ENCODE measurements at places on chromosomes 7 and 10.

DNA sequence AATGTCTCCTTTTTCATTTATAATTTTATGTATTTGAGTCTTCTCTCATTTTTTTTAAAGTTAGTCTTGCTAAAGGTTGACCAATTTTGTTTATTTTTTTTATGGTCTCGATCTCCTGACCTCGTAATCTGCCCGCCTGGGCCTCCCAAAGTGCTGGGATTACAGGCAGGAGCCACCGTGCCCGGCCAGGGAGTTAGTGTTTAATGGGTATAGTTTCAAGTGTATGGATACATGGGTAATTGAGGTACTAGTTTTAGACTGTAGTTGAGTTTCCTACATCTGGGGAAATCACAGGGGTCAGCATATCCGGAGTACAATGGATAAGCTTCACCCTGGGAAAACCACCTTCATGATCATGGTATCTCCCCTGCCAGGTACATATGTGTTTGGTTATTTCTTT is 267.3 kb upstream of the KCND2 start:
- DNase-seq: no peak

DNA sequence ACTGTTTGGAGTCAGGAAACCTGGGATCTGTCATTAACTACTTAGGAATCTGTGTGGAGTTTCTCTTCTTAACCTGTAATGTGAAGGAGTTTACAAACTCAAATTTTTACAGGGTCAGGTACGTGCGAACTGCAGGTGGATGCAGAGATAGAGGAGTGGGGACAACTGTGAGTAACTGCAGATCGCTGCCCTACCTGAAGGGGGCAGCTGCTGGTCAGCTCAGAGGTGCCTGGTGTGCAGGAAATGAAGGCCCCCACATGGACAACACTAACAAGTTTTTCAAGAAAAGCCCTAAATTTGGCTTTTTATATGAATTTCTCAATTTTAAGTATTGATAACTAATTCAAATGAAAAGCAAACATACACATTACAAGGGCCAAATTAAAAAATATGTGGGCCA is 380.0 kb downstream of the REEP3 start:
- DNase-seq: no peak

DNA sequence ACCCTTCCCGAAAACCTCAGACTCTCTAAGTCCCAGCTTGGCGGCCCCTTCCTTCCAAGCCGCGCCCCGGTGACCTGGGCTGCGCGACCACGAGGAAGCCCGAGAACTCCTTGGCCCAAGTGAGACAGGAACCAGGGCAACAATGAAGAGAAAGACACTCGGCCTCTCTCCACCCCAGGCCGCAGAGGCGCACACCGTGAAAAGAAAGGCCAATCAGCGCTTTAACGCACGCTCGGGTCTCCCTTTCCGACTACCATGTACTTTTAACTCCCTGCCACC is 166.4 kb upstream of the PPP1R3A start:
- no peak for DNase-seq

GRCh38 chr7:77897004-77897547 is 98.5 kb downstream of the PHTF2 start:
- no peak for DNase-seq

- no peak for DNase-seq
Observed at GRCh38 chr7:42448901-42449300, 211.9 kb upstream of the GLI3 start.

GRCh38 chr7:38327637-38328036 is 54.2 kb upstream of the TARP start:
- no peak for DNase-seq

- DNase-seq: no peak
Observed at GRCh38 chr10:91150631-91151030, 69.8 kb upstream of the PCGF5 start.

DNA sequence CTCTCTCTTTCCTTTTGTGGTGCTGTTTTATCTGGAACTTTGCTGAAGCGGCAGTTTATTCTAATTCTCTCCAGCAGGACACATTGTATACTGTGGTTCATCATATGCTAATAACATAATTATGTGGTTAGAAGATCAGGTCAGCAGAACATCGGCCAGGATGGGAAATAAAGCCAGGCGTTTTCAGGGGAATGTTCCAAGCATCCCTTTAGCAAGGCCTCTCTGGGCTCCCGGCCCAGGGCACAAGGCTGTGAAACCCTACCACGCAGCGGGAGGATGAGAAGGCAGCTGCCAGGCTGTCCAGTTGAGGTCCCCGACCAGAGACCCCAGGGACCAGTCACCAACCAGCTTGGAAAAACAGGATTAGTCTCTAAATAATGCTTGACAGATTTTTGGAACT is 112.2 kb upstream of the GALNT17 start:
- DNase-seq: no peak

- no peak for DNase-seq
Observed at GRCh38 chr7:92723205-92723604, 113.2 kb downstream of the CDK6 start.

- no peak for DNase-seq
Observed at GRCh38 chr7:116524609-116525297, at the start of gene CAV1. TSS of gene CAV1 (plus strand) at chr7:116525036. CDS start at chr7:116525063, 27 bp downstream.

- no peak for DNase-seq
Observed at GRCh38 chr10:46560952-46561351, 4.5 kb upstream of the GPRIN2 start.

DNA sequence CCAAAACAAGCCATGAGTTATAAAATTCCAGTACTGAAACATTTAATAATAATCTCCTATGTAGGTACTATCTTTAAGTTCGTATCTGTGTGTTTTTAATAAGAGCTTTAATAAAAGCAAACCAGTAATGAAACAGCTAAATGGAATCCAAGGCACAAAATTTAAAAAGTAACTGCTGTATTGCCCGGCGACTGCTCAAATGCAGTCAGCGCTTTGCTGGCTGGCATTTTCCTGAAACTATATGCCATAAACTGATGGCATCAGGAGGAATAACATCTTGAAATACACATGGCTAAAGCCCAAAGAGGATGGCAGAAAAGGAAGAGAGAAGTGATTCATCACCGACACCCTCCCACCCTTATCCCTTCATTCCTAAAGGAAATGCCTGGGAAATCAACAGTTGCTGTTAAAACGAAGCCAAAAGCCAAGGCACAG is 133.1 kb downstream of the CUBN start:
- no peak for DNase-seq

GRCh38 chr10:122255509-122256301 is 15.4 kb upstream of the BTBD16 start:
- DNase-seq: no peak

- DNase-seq: no peak
Observed at GRCh38 chr7:78172267-78172757, 373.7 kb downstream of the PHTF2 start.

- no peak for DNase-seq
Observed at GRCh38 chr7:151925446-151926335, 30.6 kb upstream of the GALNTL5 start.

DNA sequence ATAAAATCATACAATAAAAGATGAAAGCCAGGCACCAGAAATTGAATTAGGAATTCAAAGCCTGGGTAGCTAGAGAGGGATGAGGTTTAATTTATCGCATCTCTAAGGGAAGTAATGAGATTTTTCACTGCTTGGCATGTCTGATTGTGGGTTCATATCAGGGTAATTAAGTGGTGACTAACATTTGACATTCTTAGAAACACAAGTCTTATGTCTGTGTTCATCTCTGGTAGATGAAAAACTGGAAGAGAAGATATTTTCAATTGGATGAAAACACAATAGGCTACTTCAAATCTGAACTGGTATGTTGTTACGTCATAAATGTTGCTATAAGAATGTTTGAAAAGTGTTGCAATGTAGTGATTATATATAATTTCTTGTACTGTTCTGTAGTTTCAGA is 36.8 kb upstream of the ARMS2 start:
- no peak for DNase-seq

- DNase-seq: no peak
Observed at GRCh38 chr7:106566672-106567071, 94.3 kb downstream of the CCDC71L start.

GRCh38 chr7:151520419-151521261 is 945 bp upstream of the RHEB start:
- peak; percentile 17 for DNase-seq

GRCh38 chr7:2036786-2037185 is 196.0 kb downstream of the MAD1L1 start:
- no peak for DNase-seq

DNA sequence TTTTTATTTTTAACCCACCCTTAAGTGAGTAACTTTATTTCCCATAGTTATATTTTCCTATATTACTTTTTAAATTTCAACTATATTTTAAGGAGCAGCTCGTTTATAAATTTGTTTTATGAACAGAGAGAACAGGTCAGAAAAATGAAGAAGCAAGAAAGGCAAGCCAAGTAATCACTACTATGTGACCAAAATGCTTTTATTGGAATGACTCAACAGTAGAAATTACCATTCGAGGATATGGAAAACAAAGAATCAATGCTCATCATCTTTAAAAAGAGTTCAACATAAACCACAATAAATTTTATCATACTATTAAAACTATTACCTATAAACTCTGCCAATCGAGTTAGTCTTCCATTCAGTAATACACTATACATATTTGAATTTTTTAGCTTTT is 7.6 kb downstream of the HERC4 start:
- DNase-seq: no peak

DNA sequence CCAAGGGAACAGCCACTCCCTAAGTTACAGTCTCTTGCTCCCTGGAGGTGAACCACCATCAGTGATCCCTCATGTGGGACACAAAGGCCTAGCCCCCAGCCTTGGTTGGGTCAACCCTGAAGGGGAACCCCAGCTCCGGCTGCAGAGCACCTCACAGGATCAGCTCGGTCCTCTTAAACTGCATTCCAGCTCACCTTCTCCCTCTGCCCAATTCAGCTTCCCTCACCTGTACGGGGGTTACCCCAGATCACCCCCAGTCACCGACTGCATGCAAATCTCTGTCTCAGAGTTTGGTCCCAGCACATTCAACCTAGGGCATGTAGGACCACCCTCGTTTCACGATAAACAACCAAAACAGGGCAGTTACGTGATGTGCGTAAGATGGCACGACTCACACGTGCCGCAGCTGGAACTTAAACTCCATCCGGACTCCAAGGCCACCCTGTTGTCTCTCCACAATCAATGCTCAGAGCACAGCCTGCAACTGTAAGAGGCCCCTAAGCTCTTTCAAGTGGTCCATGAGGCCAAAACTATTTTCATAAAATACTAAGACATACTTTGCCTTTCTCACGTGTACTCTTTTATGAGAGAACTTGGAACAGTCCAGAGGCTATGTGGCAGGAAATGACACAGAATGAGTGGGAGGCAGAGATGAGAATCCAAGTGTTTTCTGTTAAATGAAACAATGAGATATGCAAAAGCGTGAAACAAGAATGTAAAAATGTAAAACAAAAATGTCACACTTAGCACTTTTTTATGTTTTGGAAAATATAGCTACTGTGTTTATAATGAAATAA is 285.2 kb downstream of the PTPRN2 start:
- DNase-seq: no peak

DNA sequence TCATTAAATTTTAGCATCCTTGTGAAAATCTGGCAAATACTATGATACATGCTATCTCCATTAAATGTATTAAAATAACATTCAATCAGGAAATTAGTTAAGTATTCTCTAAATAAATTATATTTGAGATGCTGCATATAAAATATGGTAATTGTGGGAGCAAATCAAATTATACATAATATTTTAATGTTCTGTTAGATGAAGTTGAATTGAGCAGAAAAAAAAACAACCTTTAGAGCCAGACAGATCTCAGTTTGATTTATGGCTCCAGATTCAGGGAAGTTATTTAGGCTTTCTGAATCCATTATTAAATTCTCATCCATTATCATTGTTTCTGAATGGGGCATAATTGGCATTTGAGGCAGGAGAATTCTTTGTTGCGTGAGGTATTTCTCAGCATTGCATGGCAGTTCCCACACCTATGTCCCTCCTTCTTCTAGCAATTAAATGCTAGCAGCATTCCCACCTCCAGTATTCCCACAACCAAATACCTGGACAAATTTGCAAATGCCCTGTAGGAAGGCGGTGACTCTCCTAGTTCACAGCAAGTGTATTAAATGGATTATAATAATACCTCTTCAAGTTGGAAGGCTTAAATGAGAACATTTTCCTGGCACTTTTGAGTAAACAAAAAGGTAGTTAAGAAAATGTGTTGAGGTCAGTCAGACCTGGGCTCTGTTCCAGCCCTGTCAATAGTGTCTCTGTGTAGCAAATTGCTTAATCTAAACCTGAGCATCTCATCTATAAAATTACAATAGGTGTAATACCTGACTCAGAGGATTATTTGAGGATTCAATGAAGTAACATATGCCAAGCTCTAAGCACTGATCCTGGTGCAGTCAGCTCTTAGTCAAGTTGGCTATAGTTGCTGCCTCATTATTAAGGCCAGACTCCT is 108.9 kb downstream of the RNLS start:
- no peak for DNase-seq

- no peak for DNase-seq
Observed at GRCh38 chr7:86790383-86790782, 146.7 kb downstream of the GRM3 start.

GRCh38 chr10:133022776-133023100 is 65.0 kb upstream of the ADGRA1 start:
- no peak for DNase-seq

DNA sequence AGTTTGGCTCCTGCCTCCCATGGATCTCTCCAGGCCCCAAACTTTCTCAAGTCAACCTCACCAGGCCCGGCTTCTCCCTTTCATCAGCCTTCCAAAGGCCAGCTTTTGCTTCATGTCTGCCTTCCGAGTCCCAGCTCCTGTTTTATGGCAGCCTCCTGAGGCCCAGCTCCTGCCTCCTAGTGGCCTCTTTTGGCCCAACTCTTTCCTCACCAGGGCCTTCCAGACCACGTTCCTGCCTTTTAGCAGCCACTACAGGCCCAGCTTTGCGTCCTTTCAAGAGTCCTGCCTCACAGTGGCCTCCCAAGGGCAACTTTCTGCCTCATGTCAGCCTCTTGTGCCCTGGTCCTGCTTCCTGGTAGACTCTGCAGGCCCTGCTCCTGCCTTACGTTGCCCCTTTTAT is 15.3 kb upstream of the TMEM248 start:
- DNase-seq: no peak

DNA sequence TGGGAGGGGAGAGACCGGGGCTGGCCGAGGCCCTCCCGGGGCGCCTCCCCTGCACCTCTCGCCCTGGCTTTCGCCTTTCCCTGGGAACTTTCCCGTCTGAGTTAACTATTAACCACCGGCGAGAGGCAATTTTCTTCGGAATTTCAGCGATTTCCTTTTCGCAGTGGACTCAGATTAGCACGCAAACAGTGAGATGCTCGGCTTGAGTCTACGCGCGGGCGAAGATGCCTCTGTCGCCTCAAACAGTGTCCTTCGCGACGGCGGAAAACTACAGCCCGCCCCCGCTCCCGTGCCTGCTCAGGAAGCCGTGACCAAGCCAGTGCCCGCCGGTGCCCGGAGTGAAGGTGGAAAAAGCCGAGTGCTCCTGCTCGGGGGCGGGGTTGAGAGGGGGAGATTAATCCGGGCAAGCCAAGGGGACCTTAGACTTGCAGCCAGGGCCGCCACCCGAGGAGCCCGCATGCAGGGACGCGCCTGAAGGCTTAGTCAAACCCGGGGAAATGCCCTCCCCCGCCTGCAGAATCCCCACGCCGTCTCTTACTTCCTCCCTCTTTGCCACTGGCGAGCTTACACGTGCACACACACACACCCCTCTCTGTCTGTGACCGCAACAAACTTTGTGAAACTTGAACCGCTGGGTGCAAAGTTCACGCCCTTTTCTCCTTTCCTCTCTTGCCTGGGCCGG is 14.5 kb upstream of the PAX2 start:
- no peak for DNase-seq

- DNase-seq: no peak
Observed at GRCh38 chr10:79381804-79382221, 34.5 kb downstream of the PPIF start.
